Amygdala (tissue), 56 donors: ENCODE measurements at places on chromosomes 6 and 20.

DNA sequence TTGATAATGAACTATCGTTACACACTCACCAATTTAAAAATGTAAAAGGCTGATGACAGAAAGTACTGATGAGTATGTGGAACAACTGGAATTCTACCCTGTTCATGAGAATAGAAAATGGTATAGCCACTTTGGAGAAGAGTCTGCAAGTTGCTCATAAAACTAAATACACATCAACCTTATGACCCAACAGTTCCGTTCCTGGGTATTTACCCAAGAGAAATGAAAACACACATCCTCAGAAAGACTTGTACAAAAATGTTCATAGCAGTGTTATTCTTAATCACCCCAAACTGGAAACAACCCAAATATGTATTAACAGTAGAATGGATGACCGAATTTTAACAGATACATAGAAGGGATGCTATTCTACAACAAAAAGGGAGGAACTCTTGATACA lies 145.7 kb upstream of the LRFN2 start:
- DNase-seq = no peak

- DNase-seq = no peak
Measured at GRCh38 chr6:125346201-125346925, 44.6 kb upstream of the HDDC2 start.

GRCh38 chr6:87237804-87238203 lies 82.4 kb downstream of the ZNF292 start:
- no peak for DNase-seq

GRCh38 chr20:35307666-35308653 lies 15.7 kb upstream of the FAM83C start:
- peak; percentile 65 for DNase-seq

DNA sequence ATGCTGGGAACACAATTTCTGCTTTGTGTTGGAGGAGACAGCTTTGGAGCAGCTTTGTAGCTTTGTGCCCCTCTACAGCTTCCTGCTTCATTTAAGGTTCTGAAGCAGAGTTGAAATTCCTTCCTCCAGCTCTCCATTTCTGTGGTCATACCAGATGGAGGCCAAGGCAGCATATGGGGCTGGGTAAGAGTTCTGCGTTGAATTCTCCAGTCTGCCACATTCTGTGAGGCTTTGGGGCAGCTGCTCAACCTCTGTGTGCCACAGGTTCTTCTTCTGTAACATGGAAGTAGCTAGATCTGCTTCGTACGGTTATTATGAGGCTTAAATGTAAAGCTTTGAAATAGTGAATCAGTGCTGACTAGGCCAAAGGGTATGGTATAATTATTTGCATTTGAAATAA lies 2.9 kb upstream of the TRIM26 start:
- DNase-seq = no peak

GRCh38 chr6:83221889-83222479 lies 28.8 kb downstream of the RWDD2A start:
- no peak for DNase-seq

GRCh38 chr6:139962654-139963347 lies 588.4 kb upstream of the CITED2 start:
- DNase-seq = no peak

GRCh38 chr6:16596616-16597331 lies 164.5 kb downstream of the ATXN1 start:
- DNase-seq = no peak

DNA sequence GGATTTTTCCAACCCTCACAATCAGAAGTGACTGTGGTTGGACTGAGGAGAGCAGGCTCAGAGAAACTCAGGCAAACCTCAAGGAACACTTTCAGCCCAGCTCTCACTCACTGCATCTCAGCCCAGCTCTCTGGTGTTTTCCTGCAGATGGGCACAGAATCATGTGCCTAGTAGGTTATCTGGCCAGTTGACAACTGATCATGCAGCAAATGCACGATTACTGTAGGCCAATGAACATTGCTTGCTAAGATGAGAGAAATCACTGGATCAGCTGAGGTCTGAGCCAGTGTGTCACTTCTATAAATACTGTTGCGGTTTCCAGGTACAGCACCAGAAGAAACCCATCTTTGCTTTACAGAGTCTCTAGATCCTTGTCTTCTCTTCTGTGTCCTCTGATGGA lies 540.5 kb downstream of the CD83 start:
- no peak for DNase-seq

DNA sequence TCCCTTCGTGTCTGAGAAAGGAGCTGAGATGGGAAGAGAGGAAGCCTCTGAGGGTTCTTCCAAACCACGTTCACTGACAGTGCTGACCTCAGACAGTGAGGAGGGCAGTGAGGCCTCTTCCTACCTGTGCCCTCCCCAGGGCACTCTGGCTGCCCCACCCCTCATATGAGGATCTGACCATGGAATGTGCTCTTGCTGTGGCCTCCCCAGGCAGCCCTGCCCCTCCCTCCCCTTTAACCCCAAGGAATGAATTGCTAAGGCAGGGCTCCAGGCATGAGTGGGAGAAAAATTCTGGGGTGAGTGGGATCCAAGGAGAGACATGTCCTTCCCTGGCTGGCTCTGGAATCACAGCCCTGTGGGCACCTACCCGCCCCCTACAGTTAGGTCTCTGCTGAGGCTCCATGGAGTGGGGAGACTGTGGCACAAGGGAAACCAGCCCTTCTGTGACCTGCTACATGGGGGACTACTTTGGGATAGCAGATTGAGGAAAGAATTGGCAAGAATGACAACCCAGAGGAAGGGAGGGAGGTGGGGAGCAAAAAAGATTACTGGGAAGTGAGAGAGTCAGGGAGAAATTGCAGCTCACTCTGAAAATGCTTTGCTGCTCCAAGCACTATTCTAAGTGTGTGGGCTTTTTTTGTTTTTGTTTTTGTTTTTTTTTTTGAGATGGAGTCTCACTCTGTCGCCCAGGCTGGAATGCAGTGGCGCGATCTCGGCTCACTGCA lies 29.4 kb downstream of the TNXB start:
- DNase-seq = no peak

DNA sequence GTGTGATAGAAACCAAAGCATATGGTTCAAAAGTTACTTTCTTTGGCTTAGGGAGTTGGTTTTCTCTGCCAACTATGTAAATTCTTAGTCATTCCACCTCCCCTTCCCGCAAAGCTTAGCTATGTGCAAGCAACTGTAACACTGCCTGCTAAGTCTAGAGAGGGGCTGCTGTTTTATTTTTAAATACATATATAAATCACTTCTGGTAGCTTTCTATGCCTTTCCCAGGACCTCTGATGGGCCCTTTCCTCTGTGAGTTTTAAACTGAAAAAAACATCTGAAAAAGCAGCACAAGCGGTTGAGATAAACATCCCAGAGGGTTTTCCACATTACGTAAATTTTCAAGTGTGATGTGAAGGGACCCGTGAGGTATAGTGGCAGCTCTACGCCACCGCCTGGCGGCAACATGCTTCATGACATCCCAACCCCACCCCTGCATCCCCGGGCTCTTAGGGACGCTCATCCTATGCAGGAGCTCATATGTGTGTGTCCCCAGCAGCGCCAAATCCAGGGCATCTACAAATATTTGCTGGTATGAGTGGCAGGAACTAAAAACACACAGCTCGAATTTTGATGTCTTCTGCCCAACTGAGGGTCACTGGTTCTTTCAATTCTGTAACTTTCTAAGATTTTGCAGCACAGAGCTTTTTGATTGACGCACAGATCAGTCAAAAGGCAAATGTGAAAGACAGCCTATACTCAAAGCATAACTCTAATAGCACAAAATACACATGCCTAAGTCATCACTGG lies 12.7 kb downstream of the SAYSD1 start:
- no peak for DNase-seq

DNA sequence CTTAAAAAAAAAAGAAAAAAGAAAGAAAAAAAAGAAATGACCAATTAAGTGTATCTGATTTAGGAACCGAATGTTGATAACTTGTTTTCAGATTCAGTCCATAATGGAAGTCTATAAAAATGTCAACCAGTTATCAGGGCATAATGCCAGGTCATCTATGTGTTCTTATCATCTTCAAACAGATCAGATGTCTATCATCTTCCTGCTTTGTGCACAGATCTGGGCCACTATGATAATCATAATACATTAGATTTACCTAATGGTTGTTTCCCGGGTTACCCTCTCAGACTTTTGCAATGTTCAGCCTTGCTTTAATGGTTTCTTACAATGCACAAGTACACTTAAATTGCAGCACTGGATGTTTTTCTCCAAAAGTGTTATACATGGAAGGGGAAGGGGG lies 100.6 kb downstream of the NKAIN2 start:
- no peak for DNase-seq
